ENCODE measurements at places on chromosomes 2 and 18.

GRCh38 chr2:29444150-29444549 is 328.9 kb downstream of the CLIP4 start:
- no peak for DNase-seq

DNA sequence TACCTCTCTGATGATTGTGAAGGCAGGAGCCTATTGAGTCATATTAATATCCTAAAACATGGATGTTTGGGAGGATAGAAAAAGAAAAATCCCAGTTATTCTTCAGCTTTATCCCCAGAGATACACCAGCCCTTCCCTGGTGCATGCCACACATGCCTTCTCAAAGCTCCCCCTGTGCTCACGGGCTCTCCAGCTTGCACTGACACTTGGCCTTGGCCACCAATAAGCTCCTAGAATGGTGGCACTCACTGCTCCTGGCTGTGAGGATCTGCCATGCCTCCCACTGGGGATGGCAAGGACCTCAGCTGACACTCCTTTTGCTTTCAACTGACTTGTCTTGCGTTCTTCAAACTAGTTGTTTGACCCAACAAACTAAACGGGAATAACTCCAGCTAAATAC is 15.9 kb downstream of the SLC14A1 start:
- no peak for DNase-seq

GRCh38 chr18:31077878-31078277 is 24.3 kb downstream of the DSC2 start:
- no peak for DNase-seq

- DNase-seq, result no peak
Measured at GRCh38 chr2:207766697-207767460, 2.8 kb downstream of the FZD5 start.

DNA sequence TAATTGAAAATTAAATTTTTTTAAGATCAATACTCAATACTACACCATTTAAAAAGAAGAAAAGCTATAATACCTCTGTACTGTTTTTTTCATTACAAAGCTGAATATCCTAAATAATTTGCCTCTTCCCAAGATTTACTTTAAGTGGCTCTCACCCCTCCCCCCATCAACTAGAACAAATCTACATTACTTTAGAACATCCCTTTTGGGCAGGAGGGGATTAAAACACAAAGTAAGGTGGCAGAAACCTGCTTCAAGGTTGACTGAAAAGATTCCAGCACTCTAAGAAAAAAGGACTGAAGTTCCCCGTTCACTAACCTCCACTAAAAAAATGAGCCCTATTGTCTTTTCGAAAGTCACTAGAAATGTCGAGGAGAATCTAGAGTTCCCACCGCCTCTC is 42.3 kb downstream of the SLC38A11 start:
- no peak for DNase-seq

DNA sequence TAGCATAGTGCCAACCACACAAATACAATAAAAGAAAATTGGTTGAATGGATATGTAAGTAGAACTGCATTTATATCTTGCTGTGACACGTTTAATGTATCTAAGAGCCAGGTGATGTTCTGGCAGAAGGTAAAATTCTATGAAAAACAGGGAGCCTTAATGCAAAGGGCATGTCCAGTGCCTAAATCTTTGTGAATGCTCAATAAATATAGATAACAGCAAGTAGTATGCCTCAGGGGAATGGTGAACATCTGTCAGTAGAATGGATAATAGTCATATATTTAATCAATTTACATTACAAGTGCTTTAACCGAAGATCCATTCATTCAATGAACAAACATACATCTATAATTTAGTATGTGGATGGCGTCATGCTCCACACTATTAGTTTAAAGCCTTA is 43.7 kb upstream of the NYAP2 start:
- no peak for DNase-seq

- DNase-seq, result no peak
Measured at GRCh38 chr2:58757971-58758370, 516.8 kb upstream of the FANCL start.

DNA sequence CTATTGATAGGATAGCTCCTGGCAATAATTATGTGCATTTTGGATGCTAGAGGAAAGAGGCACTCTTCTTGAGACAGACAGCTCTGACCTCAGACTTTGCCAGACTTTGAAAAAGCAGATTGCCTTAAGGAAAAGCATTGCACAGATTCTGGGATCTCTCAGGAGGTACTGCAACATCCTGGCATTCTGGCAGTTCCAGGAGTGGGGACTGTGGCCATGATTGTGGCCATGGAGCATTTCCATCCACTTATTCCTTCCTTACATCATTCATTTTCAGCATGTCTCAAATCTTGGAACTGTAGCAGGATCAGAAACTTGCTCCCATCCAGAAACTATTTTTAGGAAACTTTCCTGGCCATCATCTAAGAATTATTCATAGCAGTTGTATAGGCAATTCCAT is 144.9 kb upstream of the FOSL2 start:
- no peak for DNase-seq

DNA sequence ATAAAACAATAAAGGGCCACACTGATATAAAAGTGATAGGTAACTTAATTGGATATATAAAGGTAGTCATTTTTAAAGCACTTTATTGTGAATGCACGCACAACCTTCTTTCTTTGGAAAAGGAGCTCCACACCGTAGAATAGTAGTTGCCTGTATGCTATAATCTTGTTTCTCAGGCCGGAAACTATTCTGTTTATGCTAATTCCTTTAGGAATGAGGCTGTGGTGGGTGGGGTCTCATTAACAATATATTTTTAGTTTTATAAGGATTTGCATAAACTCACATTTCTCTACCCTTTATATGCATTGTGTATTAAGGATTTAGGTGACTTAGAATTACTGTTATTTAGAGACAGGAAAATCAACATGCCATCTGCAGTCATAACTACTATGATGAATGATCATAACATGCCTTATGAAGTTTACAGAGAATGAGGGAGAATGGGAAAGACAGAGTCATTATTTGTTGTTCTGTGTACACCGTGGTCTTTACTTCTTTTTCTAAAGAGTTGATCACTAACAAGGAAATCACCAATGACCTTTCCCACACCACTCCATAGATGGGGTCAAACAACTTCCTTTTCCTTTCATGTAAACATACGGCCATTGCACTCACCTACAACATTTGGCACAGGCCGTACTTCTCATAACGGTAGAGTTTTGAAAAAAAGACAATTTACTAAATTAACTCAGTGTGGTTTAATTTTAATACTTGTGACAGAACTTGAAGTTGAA is 84.5 kb downstream of the PIEZO2 start:
- no peak for DNase-seq

- peak; percentile 66 for DNase-seq
Measured at GRCh38 chr2:47403609-47404193, 745 bp downstream of the MSH2 start.

DNA sequence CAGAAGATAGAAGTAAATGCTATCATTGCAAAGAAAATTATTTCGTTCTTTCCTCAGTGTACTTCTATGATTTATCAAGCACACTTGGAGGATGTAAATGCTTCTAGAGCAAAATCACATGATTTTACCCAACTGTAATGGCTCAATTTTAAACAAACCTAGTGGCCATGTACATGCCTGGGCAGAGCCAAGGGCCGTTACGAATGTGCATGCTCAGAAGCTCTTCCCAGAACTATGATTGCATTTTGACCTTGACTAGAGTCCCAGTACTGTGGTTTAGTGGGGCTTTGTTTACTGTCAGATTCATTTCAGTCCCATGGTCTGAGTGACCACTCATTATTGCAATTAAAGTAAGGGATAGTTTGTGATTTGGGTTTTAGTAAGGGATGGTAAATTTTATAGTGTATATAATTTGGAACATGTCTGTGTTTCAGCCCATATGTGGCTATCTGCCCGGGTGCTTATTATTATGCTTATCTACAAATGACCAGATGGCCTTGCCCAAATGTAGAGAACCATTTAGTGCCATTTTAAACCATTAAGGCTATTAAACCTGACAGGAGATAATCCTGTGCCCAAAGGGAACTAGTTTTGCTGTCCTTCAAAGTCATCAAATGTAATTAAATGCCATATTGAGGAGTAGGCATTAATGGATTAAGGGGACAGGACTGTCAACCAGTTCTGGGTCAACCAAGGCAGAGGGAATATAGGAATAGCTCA is 239.1 kb downstream of the ICOS start:
- DNase-seq, result no peak

DNA sequence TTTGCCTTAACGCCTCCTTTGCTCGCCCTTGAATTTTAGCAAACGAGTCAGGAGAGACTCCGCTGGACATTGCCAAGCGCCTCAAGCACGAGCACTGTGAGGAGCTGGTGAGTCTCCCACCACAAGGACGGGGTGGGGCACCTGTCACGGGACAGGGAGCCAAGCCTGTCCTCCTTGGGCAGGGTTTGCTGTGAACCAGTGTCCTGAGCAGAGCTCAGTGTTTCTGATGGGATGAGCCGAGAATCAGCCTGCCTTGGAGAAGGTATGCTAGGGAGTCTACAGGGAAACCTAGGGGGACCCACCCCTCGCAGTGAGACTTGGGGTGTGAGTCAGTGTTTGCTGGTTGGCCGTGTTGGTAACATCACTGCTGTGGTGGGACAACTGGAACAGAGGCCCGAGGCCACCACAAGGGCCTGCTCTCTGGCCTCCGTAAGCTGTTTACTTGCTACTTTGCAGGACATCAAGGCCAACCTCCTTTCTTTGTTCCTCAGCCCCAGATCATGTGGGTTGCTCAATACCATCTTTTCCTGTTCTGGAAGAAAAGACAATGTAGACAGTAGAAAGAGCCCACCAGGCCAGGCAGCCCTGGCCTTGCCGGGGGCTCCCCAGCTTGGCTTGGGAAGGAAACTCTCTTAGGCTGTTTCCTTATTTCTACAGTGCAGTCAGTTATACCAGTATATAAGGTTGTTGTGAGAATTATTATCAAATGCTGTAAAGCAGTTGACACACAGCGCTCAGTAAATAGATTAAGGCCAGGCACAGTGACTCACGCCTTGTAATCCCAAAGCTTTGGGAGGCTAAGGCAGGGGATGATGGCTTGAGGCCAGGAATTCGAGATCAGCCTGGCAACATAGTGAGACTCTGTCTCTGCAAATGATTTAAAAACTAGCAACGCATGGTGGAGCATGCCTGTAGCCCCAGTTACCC is 42.4 kb downstream of the ITGB1BP1 start:
- DNase-seq, result peak; percentile 91

DNA sequence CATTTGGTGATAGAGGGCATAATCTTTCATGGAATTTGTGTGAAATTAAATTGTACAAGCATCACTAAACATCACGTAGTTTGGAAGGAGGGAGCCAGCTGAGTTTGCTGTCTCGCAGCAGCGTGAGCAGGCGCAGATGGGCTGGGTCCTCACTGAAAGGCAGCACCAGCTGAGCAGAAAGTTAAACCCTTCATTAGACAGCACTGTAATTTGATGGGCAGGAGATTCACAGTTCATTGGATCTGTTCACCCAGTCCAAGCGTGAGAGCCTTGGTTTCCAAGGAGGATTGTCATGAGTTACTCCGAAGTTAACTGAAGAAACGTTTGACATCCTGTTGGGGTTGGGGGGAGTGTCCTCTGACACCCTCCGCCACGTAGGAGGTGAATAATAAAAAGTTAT is 89.8 kb upstream of the NFATC1 start:
- DNase-seq, result no peak

GRCh38 chr2:41920181-41920580 is 127.6 kb upstream of the PKDCC start:
- DNase-seq, result no peak

DNA sequence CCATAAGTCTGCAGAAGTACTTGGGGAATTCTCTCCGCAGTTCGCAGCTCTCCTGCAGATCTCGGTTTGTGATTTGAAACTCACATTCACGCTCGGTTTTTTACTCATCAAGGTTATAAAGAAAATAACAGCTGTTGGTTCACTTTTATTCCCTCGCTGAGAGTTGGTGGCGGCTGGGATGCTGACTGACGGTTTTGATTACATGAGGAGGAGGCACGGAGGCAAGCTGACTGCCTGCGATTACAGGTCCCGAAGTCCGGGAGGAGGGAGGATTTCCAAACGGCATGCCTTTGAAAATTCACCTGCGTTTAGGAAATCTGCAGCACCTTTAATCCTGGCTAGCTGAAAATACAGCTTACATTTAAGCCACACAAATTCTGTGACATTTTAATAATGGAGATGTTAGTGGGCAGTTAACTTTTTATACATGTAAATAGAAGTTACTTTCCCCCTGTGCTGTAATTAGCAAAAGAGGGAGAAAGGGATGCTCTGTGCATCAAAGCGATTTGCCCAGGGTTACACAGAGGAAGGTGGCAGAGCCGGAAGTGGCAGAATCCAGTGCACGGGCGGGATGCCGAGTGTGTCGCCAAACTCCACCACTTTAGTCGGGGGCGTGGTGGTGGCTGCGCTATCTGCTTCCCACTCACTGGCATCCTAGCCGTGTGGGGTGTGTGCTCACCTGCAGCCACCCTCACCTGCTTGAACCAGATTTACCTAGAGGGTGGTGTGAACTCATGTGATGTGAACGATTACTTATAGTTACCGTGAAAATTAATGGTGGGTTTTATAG is 14.7 kb downstream of the AGAP1 start:
- no peak for DNase-seq

GRCh38 chr18:44125446-44125845 is 555.2 kb upstream of the SETBP1 start:
- no peak for DNase-seq

DNA sequence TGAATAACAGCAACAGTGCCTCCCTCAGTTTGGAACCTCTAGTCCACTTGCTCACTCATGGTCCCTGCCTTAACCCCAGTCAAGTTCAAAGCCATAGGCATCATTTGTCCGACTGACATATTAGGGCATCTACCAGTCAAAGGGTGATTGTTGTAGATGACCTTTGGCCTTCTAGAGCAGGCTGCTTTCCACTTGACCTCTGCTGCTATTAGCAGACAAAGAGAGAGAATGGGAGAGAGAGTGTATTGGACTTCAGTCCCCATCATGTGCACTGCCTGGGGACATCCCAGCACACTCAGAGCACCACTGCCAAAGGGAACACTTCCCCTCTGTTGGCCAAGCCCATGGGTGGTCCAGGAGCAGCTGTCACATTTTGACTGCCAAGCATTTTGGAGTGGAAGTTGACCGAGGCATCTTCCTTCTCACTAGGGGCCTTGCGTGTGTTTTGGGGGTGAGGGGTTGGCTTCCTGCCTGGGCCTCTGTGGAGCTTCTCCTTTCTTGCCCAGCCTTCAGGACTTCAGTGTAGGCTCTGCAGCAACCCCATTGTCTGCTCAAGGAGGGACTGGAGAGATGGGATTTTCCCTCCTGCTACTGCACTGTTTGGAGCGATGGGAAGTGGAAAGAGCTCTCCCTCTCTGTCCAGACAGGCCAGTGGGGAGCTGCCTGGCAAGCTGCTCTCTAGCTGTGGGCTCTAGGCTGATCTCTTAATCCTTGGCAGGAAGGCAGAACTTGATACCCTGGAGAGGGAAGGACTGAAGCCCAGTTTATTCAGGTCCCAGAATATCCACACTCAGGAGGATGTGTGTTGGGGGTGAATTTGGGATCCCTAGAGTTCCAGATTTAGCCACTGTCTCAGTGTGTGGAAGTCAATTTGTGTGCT is 68.1 kb downstream of the TMEM247 start:
- DNase-seq, result no peak

- no peak for DNase-seq
Measured at GRCh38 chr2:60424233-60424632, 129.2 kb downstream of the BCL11A start.

DNA sequence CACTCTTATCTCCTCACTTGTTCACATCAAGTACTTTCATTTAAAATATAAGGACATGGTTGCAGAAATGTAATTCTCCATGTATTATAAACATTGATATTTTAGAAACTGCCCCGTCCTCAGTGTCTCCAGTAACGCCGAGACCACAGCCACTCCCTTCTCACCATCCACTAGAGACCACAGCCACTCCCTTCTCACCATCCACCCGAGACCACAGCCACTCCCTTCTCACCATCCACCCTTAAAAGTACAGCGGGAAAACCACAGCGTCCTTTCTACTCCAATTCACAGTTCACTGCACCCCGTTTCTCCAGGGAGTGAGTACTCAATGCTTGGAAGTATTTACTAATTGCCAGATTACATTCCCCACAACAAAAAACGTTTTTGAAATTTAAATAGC is 1452.2 kb upstream of the ACVR2A start:
- no peak for DNase-seq

Measured in choroid plexus epithelial cell (primary cell).